Tongue (tissue), 3 donors: ENCODE measurements at places on chromosomes 1 and 21.

DNA sequence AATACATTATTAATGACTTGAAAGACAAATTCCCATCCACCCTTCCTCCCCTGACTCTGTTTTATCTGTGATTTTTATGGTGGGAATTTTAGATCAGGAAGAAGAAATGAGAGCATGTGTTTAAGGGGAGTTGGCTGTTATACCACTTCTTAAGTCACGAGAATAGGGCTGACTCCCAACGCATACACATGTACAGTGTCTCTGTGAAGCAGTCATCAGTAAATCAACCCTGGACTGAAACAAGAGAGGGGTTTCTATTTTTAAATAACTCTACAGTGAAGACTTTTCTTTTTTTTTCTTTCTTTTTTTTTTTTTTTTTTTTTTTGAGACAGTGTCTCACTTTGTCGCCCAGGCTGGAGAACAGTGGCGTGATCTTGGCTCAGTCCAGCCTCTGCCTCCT, 106.1 kb downstream of the LBR start:
- no peak for DNase-seq

- no peak for DNase-seq
Measured at GRCh38 chr1:3998086-3998485, 98.0 kb upstream of the C1orf174 start.

DNA sequence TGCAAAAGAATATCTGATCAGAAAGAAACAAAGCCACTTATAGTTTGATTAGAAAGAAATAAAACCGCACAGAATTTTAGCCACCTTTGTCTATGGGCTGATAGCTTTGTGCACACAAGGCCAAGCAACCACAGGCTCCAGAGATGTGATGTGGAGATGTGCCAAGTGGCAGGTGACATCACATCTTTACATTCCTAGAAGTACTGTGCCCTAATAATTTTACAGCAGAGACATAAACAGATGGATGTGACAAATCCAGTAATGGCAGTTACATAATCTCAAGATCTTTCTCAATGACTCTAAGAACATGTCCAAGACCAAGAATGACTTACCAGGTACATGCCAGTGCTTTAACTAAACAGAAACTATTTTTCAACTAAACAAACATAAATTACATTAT, 159.5 kb downstream of the LTN1 start:
- no peak for DNase-seq

DNA sequence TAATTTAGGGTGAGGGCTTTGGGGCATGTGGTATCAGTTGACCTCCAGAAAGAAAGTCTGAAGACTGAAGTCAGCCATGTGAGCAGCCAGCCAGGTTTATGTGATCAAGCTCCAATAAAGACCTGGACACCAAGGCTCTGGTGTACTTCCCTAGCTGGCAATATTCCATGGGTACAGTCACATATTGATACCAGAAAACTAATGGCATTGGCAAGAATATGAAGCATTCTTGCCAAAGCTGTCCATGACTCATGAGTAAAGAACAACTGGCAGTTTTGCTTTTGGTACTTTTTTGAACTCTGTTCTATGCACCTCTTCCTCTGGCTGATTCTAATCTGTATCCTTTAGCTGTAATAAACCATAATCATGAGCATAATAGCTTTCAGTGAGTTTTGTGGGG, 415.3 kb upstream of the CAMK1G start:
- DNase-seq: no peak

- DNase-seq: no peak
Measured at GRCh38 chr1:113975211-113975895, 3.9 kb upstream of the OLFML3 start.

DNA sequence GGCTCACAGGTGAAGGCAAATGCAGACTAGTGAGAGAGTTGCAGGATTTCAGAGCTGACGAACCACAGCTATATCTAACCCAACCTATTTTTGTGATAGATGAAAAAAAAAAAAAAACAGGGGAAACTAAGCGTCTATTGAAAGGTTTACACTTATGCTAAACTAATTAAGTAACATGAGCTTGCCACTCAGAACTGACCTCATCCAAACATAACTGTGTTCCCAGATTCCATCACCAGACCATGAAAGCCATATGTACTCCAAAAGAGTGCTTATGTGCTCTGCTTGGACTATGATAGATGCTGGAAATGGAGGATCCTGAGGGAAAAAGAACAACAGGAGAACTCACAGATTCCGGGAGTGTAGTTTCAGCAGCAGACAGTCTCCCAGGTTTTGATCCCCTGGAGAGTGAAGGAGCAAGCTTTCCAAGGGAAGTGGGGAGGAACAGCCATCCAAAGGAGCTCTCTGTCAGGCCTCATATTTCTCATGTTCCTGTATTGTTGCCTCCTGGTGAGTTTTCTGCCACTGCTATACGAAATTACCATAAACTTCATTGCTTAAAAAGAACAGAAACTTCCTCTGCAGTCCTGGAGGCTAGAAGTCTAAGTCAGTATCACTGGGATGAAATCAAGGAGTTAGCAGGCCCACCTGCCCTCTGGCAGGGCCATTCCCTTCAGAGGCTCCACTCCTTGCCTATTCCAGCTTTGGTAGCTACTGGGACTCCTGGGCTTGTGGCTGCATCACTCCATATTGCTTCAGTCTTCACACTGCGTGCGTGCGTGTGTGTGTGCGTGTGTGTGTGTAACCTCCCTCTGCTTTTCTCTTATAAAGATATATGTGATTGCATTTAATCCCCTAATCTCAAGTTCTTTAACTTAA, 38.1 kb downstream of the NIBAN1 start:
- DNase-seq: peak; percentile 79

- DNase-seq: no peak
Measured at GRCh38 chr1:25063591-25064416, 133.7 kb upstream of the RUNX3 start.

- peak; percentile 61 for DNase-seq
Measured at GRCh38 chr1:207698822-207699483, 52.9 kb upstream of the CD46 start.

DNA sequence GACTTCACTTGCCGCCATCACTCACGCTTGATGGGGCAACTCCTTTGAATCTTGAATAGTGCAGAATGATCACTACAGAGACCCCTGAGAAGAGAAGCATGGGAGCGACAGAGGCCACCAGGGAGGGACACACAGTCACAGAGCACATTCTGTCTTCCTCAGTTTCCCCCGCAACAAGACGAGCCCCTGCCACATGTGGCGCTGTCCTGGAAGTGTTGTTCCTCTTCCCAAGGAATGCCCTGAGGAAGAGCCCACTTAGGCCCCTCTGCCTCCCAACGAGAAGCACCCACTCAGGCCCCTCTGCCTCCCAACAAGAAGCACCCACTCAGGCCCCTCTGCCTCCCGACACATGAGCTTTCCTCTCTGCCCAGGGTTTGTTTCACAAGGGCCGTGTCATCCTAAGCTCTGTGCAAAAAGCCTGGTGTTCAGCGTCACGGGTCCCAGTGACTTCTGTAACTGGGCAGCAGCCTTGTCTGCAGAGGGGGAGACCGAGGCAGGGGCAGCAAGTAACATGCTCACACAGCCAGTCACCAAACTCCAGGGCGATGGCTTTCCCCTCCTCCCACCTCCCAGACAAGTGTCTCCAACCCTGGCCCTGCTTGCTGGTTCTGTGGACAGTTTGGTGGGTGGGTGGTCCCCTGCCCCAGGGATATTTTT, 19.8 kb downstream of the SLC37A1 start:
- DNase-seq: no peak

- DNase-seq: peak; percentile 8
Measured at GRCh38 chr1:211371406-211372105, 44.9 kb downstream of the TRAF5 start.

- no peak for DNase-seq
Measured at GRCh38 chr1:52659356-52659755, 26.4 kb downstream of the SHISAL2A start.

DNA sequence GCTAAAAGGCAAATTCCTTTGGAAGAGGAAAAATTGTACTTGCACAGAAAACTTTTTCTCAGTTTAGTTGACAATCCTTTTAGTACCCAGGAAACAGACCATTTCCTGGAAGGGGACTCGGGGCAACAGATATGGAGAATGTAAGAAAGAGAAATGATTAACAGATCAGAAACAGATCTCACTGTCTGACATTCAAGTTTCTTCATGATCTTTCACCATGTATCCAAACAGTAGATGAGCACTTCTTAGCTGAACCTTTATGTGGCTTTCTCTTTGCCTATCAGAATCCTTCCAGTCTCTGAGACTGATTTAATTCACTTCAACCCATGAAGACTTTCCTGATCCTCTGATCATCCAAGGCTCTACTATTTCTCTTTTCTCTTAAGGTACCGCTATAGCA, 2.7 kb downstream of the TTLL7 start:
- no peak for DNase-seq

- no peak for DNase-seq
Measured at GRCh38 chr1:1270813-1271212, 2.8 kb downstream of the UBE2J2 start.

GRCh38 chr1:67655581-67655980, 29.4 kb upstream of the GADD45A start:
- DNase-seq: no peak

GRCh38 chr1:194342484-194343262, 1156.3 kb upstream of the B3GALT2 start:
- no peak for DNase-seq

DNA sequence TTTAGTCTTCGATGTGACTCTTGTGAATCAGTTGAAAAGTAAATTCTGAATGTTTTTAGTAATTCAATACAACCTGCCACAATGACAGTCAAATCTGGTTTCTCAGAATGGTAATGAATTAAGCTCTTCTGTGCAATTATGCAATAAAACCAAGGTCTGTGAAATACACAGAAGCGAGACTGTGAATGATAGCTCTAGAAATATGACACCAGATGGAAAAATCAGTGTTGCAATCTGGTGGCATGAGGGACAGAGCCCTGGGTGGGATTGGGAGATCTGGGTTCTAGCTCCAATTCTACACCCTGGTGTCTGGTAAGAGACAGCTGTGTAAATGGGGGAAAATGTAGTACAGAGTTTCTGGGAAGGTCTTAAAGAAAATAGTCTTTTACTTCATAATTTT, 586.4 kb upstream of the ZRANB2 start:
- no peak for DNase-seq

DNA sequence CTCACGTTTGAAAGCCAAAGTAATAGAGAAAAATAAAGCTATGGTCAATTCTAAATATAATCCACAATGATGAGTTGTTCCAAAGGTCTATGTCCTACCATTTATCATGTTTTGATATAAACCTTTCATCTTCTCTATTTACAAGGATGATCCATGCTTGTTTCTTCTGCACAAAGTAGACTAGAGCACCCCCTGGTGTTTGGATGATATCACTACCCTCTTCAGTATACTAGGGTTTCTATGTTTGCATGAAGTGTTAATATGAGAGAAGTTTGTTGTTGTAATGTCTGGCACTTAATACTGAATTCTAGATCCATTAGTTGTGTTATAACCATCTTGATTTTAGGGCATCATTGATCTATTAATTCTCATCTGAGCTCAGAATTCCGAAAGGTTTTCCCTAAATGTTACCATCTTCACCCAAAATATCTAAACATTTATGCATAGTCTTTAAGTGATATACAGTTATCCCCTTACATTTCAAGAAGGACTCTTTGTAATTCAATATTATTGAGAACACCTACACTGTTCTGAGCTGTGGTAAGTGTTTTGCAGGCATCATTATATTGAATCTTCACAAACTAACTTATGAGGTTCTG, 21.1 kb downstream of the CLDN8 start:
- DNase-seq: peak; percentile 43

DNA sequence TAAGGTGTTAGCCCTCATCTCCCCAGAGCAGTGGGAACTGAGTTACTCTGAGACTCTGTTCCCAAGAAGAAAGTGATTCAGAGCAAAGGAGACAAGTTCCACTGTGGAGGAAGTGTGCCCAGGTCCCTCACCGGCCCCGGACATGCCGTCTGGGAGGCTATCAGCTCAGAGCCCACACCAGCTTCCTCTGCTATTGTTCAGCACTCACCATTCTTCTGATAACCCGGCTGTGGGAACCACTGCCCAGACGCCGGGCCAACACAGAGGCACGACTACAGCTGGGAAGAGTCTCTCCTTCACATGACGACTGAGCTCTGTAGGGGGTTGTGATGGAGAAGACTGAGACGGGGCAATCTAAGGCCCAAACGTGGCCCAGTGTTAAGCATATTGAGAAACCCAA, 34.2 kb upstream of the GJA5 start:
- no peak for DNase-seq

GRCh38 chr1:185404291-185404690, 87.2 kb upstream of the IVNS1ABP start:
- peak; percentile 41 for DNase-seq

GRCh38 chr1:155309423-155310021, 856 bp downstream of the FDPS start:
- peak; percentile 45 for DNase-seq

DNA sequence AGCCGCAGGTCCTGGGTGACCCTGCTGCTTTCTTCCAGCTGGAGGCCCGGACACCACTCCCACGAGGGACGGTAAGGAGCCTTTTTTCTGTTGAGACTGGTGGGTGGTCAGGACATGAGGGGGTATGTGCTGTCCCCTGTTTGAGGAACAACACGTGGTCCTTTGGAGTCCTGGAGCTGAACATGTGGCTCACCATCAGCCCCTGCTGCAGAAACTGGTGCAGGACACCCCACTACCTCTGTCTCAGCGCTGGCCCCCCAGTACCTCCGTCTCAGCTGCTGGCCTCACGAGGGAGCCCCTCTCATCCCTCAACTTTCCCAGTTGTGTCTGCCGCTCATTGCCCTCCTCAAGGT, 34.7 kb downstream of the SLC19A1 start:
- no peak for DNase-seq

- no peak for DNase-seq
Measured at GRCh38 chr1:229621663-229622062, 4.3 kb downstream of the TAF5L start.

DNA sequence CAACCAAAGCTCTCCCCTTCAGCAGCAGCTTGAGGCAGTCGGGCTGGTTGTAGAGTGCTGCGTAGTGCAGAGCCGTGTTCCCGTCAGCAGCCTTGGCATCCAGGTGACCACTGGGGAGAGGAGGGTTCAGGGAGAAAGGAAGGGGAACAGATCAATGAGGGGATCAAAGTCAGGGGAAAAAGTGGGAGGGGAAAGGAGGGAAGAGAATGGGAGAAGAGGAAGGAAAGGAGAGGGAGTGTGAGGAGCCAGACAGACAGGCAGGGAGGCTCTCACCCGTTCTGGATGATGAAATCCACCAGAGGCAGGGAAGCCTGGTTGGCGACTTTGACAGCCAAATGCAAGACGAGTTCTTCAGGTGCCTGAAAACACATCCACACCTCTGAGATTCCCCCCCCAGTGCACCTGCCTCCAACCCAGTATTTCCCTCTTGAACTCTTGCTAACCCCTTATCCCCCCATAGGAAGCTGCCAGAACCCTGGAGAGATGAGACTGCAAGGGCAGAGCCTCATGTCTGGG, 9.8 kb upstream of the TCEA3 start:
- DNase-seq: no peak

- peak; percentile 64 for DNase-seq
Measured at GRCh38 chr1:155080312-155081228, 1.9 kb downstream of the EFNA3 start.

GRCh38 chr21:44525391-44526095, 14.5 kb downstream of the KRTAP10-1 start:
- DNase-seq: no peak
